HFF-Myc (cell line): ENCODE measurements at places on chromosomes 6 and 20.
A peak's percentile ranks its signal among the peaks of the same experiment; 100 is the strongest.

- DNase-seq: no peak
These were observed 7.1 kb downstream of the XKR7 start for GRCh38 chr20:31974951-31975487.

- no peak for DNase-seq
These were observed 1107.8 kb upstream of the FLRT3 start for GRCh38 chr20:15445056-15445840.

DNA sequence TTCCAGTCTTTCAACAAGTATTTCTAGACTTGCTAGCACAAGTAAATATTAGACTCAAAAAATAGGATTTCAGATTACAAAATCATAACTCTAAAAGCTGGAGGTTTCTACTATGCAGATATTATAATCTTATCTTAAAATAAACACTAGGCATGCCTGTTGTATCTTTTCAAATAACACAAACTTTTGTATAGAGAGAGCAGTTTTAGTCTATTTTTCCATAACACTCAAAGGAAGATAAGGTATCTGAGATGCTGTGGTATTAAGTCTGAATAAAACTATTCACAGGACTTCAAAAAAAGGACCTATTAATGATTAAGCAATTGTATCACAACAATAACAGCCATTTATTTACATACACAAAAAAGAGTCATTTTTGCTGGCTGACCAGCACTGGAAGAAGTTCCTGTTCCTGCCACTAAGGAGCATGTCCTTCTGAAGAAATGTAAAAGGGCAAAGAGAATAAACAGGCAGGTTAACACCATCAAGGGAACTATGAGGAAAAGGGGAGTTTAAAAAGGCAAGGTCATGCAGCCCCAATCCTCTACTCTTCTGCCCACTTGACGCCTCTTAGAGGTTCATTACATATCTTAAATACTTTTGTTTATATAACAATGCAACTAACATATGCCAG, 39.4 kb downstream of the REPS1 start:
- no peak for DNase-seq

GRCh38 chr20:57090590-57091560, 175.6 kb downstream of the BMP7 start:
- DNase-seq: no peak

- no peak for DNase-seq
These were observed 81.0 kb downstream of the ATG5 start for GRCh38 chr6:106244521-106244920.

DNA sequence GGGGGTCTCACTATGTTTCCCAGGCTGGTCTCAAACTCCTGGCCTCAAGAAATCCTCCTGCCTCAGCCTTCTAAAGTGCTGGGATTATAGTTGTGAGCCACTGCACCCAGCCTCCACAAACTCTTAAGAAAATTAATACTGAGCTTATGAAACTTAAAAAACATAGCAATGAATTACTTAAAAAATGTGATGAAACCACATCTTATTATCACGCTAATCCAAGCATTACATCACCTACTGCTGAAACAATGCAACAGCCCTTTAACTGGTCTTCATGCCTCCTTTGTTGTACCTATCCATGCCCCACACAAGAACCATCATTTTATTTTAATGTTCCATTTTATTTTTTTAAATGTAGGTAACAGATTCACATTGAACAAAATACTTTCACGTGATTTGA, 24.9 kb downstream of the SESN1 start:
- DNase-seq: no peak

DNA sequence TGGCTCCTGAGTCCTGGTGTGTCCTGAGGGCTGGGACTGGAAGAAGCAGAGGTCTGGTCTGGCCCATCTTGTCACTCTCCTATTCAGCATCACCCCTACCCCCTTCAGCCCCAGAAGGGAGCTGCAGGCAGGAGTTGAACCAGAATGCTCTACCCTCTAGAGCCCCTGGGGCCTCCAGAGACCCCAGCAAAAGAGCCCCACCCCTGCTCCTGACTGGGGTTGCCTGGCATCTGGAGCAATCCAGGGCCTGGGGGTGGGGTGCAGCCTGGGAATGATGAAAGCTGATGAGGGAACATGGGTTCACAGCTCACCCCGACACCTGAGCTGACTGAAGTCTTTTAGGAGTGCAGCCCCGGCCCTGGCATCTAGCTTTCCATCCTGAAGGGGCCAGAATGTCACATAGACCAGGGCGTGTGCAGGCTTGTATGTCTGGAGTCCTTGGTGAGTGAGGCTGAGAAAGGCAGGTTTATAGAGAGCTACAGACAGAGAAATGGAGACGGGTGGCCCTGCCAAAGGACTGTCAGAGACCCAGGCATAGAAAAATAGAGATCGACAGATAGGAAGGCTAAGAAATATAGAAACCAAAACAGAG, 12.2 kb downstream of the FGD2 start:
- no peak for DNase-seq

- DNase-seq: no peak
These were observed 195.9 kb downstream of the TENT5A start for GRCh38 chr6:81556551-81556950.

GRCh38 chr20:13389115-13389514, 168.0 kb downstream of the ISM1 start:
- no peak for DNase-seq

- no peak for DNase-seq
These were observed 162.2 kb downstream of the LY86 start for GRCh38 chr6:6750594-6751265.

GRCh38 chr6:331622-332521, 39.6 kb downstream of the DUSP22 start:
- no peak for DNase-seq

- no peak for DNase-seq
These were observed 111.2 kb downstream of the PDE7B start for GRCh38 chr6:135962731-135963130.

DNA sequence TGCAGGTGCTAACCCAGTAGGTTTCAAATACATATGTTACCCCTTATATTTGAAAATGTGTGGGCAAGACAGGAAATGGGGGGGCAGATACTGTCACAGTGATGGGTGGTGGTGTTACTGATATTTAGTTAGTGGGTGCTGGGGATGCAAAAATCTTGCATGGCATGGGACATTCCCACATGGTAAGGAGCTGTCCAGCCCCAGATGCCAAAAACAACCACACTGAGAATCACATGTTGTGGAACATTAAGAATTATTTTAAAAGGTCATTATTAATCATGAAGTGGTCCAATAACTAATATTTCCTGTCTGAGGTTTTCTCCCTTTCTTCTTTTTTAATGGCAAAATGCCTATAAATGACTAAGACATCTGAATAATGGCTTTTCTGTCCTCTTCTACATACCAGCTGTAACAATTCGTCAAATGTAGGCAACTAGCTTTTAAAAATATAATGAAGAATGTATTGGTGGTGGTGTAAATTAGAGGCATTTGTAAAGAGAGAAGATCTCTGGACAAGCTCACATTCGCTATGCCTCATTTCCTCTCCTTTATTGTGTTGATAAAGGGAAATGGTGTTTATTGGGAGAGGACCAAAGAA, 57.3 kb upstream of the SLC35B3 start:
- no peak for DNase-seq

DNA sequence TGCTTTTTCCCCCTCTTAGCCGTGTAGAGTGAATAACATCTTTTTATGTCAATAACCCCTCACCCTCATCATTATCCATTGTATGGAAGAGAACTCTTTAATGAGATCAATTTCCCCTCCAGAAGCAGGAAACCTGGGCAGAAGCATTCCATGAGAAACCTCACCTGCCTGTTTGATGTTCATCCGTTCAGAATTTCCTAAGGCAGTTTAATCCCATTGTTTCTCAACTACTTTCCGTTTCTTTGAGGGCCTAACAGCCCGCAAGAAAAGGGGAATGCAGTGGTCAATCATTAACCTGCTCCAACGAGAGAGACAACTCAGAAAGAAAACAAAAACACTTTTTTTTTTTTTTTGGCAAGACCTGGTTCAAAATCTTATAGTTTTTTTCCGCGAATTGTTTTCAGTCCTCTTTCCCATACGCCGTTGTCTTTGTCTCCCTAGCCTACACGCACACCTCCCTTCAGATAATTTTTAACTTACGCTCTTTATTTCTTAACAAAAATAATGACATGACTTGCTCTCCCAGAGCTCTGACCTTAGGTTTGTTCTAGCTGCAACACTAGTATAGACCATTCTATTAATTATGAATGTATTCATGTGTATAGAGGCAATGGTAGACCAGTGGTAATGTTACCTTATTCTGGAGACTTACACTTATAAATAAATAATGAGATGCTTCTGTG, 25.6 kb upstream of the ID4 start:
- DNase-seq: no peak

DNA sequence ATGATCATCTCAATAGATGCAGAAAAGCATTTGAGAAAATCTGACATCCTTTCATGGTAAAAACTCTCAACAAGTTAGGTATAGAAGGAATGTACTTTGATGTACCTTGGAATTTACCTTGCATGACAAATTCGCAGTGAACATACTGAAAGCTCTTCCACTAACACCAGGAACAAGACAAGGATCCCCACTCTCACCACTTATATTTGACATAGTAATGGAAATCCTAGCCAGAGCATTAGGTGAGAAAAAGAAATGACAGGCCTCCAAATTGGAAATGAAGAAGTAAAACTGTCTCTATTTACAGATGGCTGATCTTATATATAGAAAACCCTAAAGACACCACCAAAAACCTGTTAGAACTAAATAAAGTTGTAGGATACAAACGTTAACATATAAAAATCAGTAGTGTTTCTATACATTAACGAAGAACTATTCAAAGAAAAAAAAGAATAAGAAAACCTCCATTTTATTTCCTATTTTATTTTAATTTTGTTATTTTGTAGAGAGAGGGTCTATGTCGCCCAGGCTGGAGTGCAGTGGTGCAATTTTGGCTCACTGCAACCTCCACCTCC, 26.9 kb downstream of the PCNA start:
- no peak for DNase-seq

DNA sequence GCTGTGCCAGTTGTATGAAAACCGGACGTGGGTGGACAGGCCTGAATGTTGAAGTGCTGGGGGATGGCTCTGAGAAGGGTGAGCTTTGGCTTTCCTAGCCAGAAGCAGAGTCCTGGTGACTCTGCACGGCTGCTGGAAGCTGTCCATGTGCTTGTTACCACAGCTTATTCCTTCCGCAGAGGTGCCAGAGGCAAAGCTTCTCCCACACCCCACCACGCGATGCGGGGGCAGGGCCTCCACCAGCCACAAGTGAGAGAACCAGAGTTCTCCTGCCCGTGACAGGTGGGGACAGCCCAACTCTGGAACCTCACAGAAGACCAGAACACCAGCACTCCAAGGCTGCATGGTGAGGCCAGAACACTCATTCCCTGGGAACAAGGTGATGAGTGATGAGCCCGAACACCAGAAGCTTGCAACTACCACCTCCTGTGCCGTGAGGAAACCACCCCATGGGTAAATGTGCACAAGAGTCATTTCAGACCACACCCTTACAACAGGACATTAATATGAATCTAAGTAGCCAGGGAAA, 36.7 kb downstream of the JAG1 start:
- DNase-seq: no peak

DNA sequence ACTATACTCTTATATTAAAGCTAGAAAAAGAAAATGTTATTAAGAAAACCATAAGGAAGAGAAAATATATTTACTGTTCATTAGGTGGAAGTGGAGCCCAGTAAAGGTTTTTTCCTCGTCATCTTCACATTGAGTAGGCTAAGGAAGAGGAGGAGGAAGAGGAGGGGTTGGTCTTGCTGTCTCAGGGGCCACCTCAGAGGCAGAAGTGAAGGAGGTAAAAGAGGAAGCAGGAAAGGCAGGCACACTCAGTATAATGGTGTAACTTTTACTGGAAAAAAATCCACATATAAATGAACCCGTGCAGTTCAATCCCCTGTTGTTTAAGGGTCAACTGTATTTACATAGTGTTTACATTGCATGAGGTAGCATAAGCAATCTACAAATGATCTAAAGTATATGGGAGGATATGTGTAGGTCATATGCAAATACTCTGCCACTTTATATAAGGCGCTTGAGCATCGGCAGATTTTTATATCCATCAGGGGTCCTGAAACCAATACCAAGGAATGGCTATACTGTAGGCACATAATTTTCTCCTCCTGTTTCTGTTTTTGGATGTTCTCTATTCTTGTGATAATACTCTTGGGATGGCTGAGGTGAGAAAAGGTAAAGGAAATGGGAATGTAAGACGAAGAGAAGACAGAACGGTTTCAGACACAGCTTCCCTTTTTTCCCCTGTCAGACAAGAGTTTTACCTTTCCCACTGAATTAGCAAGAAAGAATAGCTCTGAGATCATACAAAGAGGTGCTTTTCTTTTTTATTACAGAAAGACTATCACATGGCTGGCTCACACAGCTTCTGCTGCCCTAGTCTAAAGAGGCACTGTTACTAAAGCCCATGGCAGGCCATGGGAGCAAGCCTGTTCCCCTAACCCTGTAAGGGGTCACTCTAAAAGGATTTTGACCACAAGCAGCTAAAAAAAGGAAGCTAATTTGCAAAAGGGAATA, 59.9 kb downstream of the NUDT3 start:
- no peak for DNase-seq

- DNase-seq: no peak
These were observed 56.3 kb upstream of the TULP1 start for GRCh38 chr6:35569011-35569461.

- DNase-seq: no peak
These were observed 36.3 kb downstream of the TNFAIP3 start for GRCh38 chr6:137903274-137903932.

- no peak for DNase-seq
These were observed 3.3 kb upstream of the APMAP start for GRCh38 chr20:24995741-24996448.

DNA sequence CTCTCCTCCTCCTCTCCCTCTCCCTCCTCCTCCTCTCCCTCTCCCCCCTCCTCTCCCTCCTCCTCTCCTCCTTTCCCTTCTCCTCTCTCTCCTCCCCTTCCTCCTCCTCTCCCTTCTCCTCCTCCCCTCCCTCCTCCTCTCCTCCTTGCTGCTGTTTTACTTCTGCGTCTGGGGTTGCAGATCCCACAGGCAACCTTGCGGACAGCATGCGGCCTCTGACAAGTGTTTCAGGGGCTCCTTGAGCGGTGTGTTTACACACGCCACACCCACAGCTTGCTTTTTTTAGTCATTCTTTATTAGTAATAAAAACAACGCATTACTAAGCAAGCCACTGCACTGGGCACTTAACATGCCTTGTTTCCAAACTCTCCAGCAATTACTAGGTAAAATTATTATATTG, 81.9 kb downstream of the TFAP2C start:
- peak; percentile 48 for DNase-seq

DNA sequence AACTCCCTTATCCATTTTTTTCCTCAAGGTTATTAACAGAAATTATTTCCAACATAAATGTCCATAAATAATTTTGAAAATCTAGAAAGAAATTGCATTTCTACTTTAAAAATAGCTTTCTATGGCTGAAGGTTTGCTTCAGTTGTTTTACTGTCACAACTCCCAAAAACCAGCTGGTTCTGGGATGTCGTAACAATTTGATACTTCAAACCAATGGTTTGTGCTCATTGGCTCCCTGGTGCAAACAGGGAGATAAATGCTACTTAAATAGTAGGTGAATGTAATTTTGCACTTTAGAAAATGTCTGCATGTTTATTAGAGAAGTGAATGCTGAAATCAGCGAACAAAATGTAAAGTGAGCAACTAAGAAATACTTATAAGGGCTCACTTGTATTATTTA, 31.1 kb downstream of the LAMA2 start:
- no peak for DNase-seq

- DNase-seq: no peak
These were observed 5.0 kb downstream of the PLN start for GRCh38 chr6:118553132-118553531.

GRCh38 chr6:26045928-26046368, 41.3 kb upstream of the HFE start:
- no peak for DNase-seq
